GM06990 (cell line): ENCODE measurements at places on chromosomes 3 and 15.

GRCh38 chr15:98134905-98135304 lies 174.4 kb downstream of the ARRDC4 start:
- DNase-seq = no peak

GRCh38 chr15:43070249-43070648 lies 35.6 kb downstream of the UBR1 start:
- DNase-seq = no peak

GRCh38 chr15:38885001-38885400 lies 320.4 kb upstream of the RASGRP1 start:
- no peak for DNase-seq

DNA sequence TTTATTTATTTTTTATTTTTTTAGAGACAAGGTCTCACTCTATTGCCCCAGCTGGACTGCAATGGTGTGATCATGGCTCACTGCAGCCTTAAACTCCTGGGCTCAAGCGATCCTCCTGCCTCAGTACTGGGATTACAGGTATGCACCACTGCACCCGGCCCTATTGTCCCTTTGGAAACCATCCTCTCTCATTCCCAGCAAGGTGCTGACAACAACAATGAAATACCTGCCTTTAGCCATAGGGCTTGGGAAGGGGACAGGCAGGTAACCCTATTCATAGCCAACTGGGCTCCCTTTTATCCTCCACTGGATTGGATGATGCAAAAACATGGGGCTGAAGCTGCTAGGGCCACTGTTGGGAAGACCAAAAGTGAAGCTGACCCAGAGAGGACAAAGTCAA lies 43.1 kb downstream of the SCAP start:
- DNase-seq = no peak

GRCh38 chr3:126132751-126133511 lies 47.5 kb downstream of the ALDH1L1 start:
- DNase-seq = no peak

DNA sequence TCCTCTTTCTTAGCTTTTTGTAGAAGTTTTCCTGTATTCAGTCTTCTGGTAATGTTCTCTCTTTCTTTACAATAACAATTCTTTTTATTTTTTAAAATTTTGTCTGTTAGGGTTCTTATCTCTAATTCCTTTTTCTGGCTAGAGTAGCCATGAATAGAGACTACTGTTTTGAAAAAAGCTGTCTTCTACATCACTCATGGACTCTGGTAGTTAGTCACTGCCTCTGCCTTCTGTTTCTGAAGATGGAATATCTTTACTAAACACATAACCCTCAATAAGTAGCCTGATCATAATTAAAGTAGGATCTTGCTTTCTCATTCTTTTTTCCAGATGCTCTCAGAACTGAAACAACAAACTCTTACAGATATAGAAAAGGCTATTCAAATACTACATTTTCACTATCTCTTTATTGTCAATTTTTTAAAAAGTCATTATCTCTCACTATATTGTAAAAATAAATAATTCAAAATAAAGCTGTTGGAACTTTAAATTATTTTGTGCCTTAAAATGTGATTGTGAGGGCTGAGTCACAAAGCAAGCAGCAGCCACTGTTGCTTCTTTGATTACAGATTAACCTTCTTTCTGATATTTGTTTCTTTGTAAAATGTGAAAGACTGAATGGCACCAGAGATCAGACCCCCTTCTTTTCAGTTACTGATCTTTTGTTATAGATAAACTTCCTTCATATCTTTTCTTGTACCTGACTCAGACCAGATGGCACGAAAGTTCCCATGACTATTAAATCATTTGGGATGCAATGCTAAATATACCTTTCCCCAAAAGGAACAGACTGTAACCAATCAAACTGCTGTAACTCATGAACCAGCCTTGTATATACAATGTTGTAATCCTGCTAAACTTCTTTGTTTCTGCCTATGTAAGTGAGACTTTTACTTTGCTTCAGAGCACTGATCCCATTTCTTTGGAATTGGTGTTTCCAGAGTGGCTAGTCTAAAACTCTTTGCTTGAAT lies 1159.5 kb downstream of the IGSF11 start:
- DNase-seq = no peak
